ENCODE measurements at places on chromosomes 12 and 14. TPM values are rescaled to one million over a fixed set of nuclear protein-coding genes. Genes with fewer than 3 reads are reported as not detected.

Gene BAZ1A
- total RNA-seq = 57.4 TPM

Gene PRICKLE1
- total RNA-seq = 0.61 TPM

Gene CDKN1B
- total RNA-seq = 99.2 TPM

Gene RASAL1
- total RNA-seq = not detected

Gene SPTSSA
- total RNA-seq = 15.5 TPM

Gene ADAMTS20
- not detected for total RNA-seq

Gene PIWIL1
- not detected for total RNA-seq

Gene COX8C
- not detected for total RNA-seq

Gene OR6C4
- not detected for total RNA-seq

Gene FRMD6
- 2.1 TPM for total RNA-seq

Gene ATP23
- total RNA-seq = 21.0 TPM

Gene TEX52
- total RNA-seq = not detected

Gene PSMC6
- total RNA-seq = 77.3 TPM

Gene PTPRR
- not detected for total RNA-seq

Gene CISTR
- total RNA-seq = not detected

Gene CARMIL3
- total RNA-seq = 3.3 TPM

Gene MFAP5
- total RNA-seq = not detected

Gene ZDHHC17
- total RNA-seq = 19.9 TPM

Gene TCL1B
- not detected for total RNA-seq

Gene NXPH4
- 0.58 TPM for total RNA-seq

Gene BATF
- 81.3 TPM for total RNA-seq

Gene CLEC7A
- 0.26 TPM for total RNA-seq

Gene LTA4H
- total RNA-seq = 52.9 TPM

Gene RFX4
- not detected for total RNA-seq

Gene MGST1
- total RNA-seq = not detected

Gene MGAT4C
- total RNA-seq = not detected

Gene PLEKHH1
- 0.79 TPM for total RNA-seq

Gene CFAP54
- 1.4 TPM for total RNA-seq

Measured in activated CD8-positive, alpha-beta memory T cell treated with anti-CD3 and anti-CD28 coated beads, Interleukin-2, amount 10 ng/mL, durations not matched to agents 7 days and 5 days (primary cell).